ENCODE measurements at places on chromosomes 1 and 21.

- DNase-seq = no peak
Measured at GRCh38 chr1:160488347-160489058, 34.6 kb downstream of the SLAMF6 start.

- DNase-seq = no peak
Measured at GRCh38 chr1:214122110-214122509, 134.3 kb downstream of the PROX1 start.

- DNase-seq = no peak
Measured at GRCh38 chr1:9350013-9350908, 57.6 kb downstream of the SPSB1 start.

GRCh38 chr1:19140465-19140864 lies 69.6 kb downstream of the UBR4 start:
- DNase-seq = no peak

GRCh38 chr1:20342294-20343148 lies 51.8 kb downstream of the VWA5B1 start:
- DNase-seq = no peak

DNA sequence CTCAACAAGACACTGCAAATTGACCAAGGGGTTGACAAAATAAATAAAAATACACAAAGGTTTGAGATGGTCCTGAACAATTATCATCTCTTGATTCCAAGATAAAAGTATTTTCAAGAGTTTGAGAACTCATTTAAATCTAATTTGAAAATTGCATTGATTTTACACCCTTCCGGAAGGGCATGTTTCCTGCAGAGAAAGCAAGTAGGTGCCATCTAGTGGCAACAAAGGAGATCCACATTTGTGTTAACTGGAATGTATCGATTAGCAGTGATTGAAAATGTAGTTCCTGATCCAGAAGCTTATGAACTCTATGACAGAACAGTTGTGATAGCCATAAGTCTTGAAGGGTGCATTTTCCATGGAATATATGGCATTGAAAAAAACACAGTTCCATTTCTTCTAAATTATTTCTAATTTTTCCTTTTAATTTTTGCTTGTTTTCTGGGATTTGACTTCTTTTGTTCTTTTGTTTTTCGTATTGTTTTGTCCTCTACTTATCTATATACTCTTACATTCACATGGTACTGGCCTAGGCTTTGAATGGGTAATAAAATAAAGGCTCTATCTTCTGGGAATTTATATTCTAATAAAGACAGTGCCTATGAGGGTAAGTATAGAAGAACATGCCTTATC lies 143.7 kb downstream of the DNM3 start:
- peak; percentile 28 for DNase-seq

GRCh38 chr1:9155879-9156278 lies 27.0 kb upstream of the GPR157 start:
- DNase-seq = no peak

DNA sequence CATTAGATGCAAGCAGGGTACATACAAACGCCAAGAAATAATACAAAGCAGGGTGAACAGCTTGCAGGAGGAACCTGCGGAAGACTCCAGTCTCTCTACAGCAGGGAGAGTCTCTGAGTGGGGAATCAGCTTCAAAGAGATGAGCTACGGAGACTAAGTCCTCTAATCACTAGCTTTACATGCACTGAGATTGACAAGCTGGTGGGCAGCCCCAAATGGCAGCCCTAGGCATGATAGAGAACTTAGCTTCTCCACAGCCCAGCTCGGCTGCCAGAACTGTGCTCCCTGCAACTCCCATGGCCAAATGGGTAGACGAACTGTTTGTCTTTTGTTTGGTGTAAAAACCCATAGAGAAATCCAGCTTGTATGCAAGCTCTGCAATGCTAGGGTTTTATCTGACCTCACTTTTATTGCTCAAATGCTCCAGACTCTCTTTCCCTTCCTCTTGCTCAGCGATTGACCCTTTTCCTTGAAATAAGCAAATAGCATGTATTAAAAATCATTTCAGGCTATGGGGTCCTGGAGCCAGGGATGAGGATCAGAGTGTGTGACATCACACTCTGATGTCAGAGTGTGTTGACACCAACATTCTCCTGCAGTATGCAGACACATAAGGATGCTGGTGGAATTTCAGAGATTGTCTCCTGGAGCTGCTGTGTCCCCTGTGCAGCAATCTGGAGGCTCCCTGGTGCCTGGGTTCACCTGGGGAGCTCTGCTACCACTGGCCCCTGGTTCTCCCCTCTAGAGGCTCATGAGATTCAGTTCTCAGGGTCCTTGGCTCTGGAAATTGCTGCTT lies 238.5 kb downstream of the TTLL7 start:
- no peak for DNase-seq

DNA sequence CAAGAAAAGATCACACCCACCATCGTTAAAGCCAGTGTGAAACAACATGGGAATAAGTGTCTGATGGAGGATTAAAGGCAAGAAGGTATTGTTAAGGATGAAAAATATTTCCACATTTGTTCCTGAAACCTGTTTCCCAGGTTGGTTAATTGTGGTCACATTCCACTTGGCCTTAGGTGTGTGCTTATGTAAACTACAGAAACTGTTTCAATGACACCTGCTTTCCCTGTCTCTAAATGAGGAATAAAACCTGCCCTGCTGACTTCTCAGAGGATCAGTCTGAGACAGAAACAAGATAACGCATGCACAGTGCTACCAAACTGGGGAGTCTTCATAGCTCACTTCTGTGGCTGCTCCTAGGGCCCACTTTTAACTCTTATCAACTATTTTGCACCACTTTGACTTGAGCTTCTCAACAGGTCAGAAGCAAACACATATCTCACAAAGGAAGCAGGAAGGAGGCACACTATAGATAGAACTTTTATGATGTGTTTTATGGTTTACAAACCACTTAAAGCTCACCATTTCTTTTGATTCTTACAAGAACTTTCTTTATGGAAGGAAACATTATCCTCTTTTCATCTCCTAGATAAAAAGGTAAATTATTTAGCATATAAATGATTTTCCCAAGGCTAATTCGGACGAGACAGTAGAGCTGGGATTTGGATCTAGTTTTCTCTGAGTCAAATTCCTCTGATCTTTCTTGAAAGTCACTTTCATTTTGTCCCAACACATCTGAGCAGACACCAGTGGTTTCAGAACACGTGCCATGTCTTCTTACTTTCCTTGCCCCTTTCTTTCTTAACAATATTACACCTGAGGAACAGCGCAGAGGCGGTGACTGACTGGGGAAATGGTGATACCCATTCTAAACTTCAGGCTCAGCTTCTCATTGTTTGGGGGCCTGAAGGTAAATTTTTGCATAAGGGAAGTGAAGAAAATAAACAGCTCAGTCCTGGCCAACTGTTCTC lies 33.4 kb downstream of the CYP2J2 start:
- DNase-seq = no peak

- DNase-seq = no peak
Measured at GRCh38 chr1:23556635-23557470, 2.4 kb downstream of the ID3 start.

DNA sequence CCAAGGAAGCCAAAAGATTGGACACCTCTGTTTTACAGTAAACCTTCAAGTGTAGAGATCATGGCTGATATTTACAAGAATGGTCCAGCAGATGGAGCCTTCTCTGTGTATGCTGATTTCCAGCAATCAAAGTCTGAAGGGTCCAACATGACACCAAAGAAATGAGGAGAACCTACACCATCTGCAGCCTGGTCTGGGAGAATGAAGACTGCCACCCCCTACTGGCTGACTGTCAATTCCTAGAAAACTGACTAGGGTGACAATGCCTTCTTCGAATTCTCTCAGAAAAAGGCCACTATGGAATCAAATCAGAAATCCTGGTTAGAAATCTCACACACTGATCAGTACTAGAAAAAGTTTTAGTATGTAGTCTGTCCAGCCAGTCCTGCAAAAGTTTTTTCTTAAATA lies 83.3 kb downstream of the CDC42BPA start:
- DNase-seq = peak; percentile 77

DNA sequence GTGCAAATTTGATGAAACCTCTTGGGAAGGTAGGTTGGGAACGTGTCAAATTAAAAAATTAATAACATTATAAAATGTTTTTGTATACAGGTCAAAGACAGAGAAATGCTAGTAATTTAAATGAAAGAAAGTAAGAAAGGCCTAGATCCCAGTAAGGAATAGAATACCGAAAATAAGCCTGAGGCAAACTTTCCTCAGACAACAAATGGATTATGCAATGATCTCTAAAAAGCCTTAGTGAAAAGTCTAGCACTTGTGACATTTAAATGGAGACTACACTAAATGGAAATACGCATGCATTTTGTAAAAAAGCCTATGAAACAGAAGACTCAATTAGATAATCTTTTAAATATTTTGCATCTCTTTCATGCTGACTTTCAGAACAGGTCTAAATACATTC lies 138.5 kb upstream of the ZNHIT6 start:
- DNase-seq = no peak

GRCh38 chr1:24927988-24928688 lies 1.9 kb downstream of the RUNX3 start:
- peak; percentile 41 for DNase-seq

DNA sequence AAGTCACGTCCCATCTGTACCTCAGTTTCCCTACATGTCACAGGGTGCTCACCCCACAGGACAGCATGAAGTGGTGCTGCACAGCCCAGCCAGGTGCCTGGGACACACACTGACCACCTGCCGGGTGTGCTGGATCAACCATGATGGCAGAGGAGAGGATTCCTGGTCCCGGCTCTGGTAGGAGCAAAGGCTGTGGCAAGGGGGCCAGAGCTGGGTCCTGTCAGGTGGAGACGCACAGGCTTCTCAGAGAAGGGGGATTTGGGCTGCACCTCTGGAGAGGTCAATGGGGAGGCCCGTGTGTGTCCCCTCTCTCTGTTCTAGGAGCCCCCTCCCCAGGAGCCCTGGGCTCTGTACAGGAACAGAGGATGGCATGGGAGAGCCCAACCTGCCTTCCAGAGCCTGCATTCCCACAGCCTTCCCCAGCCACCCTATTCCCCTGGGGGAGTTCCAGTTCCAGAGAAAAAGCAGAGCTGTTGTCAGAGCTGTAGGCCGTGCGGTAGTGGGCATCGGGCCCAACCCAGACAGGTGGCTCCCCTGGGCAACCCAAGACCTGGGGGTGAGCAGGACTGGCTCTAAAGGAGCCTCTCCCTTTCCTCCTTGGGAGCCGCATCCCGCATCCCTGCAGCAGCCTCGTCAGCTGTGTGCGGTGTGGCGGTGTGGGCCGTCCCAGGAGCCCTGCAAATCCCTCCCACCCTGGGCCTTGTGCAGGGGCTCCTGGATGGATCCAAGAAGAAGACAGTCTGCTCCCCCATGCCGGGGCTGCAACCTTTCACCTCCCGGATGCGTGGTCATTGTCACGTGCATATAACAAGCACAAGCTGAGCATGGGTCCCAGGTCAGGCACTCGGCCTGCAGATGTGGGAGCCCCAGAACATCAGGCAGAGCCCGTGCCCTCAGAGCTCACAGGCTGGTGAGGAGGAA lies 2.9 kb upstream of the TFF3 start:
- DNase-seq = no peak

DNA sequence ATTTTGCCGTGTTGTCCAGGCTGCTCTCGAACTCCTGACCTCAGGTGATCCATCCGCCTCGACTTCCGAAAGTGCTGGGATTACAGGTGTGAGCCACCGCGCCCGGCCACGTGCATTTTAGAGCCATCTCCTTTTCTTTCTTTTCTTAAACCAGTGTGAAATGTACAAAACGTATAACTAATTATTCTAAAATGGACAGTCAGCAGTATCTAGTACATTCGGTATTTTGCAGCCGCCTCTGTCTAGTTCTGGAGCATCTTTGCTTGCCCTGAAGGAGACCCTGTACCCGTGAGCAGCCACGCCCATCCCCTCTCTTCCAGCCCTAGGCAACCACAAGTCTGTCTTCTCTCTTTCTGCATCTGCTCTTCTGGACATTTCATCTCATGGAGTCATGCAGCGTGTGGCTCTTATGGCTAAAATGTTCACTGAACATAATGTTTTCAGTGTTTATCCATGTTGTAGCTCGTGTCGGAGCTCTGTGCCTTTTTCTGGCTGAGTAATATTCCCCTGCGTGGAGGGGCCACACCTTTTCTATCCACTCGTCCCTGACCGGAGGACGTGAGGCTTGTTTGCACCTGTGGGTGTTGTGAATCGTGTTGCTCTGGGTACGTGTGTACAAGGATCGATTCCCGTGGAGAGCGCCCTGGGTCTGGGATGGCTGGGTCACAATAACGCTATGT lies 187.5 kb upstream of the ARHGEF16 start:
- no peak for DNase-seq

DNA sequence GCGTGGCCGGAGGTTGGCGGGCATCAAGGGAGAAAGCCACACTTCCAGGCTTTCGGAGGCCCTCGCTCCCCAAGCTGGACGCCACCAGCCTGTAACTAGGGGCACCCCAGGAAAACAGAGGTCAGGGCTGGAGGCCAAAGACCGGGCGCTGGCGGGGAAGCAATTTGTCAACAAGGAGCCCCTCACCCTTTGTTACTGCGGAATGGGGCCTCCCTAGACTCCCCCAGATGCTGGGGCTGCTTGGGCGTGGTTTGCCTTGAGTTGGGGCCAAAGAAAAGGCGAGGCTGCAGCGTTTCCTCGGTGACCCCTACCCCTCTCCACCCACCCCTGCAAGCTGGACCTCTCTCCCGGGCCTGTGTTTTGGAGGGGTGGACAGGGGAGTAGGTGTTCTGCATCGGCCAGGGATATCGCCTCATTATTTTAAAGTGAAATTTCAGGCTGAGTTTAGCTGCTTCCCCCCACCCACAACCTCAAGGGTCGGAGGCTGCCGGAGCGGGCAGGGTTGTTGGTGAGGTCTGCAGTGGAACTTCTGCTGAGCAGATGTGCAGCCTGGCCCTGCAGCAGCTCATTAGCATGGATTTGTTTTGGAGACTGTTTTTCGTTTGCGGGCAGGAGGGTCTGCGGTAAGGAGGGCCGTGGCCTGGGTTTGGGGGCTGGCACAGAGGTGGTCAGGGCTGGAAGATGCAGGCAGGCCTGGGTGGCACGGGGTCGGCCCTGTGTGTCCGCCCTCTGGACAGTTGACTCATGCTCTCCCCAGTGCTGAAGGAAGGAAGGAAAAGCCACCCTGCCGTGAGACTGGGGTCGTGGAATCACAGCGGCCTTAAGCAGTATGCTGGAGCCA lies 1.5 kb downstream of the NBL1 start:
- DNase-seq = no peak

- DNase-seq = peak; percentile 30
Measured at GRCh38 chr1:208654241-208654640, 410.1 kb upstream of the PLXNA2 start.
